ENCODE measurements at places on chromosomes 2 and 18.

DNA sequence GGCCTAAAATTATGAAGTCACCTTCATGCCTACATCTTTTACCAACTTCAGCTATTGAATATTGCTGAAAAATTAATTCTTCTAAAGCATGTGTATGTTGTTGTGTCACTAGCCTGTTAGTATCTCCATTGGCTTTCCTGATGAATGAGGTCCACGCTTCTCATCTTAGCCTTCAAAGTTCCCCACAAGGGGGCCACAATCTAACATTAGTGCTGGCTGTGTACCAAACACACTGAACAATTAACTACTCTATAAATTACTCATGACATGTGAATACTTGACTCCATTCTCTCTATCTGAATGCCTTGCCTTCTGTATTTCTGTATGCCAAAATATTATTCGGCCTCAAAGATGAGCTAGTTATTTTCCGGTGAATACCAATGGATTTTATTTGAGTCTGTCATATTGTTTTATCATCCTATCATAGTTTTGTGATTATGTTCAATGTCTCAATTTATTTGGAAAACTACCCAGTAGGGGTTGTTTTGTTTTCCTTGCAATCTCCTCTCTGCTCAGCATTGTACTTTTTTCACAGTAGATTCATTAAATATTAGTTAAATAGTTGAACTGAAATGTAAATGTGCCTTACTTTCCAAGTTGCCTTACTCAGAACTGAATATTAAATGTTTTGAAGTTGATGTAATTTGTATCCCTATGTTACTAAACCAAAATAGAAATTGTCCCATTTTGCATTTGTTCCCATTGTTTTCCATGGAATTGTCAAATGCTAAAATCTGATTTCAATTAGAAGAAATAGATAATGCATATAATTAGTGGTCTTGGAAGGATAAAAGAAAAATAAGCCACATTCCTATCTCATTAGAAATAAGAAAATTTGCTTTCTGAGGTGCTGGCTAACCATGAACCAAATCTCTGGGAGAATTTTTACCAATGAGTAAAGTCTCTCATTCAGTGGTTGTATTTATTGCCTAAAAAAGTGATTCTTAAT is 208.4 kb upstream of the COL3A1 start:
- peak; percentile 25 for DNase-seq

DNA sequence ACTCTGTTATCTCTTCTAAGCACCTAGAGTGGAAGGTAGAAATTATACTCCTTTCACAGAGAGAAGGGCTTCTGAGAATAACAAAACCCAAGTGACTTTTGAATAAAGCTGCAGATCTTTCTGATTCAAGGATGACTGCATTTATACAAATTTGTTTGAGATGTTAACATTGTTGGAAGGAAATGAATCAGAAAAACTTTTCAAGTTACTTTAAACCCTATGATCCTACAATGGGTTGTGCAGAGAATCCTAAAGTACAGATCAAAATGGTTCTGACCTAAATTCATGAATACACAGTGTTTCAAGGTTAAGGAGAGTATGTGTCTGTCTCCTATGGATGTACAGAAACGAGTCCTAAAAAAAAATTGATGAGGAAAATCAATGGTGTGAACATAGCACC is 1.8 kb downstream of the RFTN2 start:
- DNase-seq = no peak

DNA sequence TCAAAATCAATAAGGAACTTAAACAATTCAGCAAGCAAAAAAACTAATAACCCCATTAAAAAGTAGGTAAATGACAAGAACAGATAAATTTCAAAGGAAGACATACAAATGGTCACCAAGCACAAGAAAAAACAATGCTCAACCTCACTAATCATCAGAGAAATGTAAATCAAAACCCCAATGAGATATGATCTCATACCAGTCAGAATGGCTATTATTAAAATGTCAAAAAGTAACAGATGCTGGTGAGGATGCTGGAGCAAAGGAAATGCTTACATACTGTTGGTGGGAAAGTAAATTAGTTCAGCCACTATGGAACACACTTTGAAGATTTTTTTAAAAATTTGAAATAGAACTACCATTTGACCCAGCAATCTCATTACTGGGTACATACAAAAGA is 538.0 kb downstream of the TMX3 start:
- DNase-seq = no peak

DNA sequence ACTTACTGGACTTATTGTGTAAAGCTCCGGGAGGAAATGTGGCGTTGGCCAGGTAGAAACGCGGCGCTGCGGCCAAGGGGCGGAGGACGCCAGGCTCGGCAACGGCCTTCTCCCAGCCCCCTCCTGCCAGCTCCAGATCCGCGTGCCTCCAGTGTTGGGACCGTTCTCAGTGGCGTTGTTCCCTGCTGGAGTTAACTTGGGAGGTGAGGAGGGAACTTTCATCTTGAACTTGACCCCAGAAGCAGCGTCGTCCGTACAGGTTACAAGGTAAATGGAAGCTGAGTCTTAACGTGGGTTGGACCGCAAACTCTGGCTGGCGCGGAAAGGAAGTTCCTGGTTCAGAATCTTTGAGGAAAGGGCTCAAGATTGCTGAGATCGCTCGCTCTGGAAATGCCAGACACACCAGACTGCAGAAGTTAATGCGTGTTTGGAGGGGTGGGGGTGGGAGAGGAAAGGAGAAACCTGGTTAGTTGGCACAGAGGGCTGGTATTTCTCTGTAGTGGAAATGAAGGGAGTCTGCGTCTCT is 1.3 kb downstream of the TANC1 start:
- no peak for DNase-seq

DNA sequence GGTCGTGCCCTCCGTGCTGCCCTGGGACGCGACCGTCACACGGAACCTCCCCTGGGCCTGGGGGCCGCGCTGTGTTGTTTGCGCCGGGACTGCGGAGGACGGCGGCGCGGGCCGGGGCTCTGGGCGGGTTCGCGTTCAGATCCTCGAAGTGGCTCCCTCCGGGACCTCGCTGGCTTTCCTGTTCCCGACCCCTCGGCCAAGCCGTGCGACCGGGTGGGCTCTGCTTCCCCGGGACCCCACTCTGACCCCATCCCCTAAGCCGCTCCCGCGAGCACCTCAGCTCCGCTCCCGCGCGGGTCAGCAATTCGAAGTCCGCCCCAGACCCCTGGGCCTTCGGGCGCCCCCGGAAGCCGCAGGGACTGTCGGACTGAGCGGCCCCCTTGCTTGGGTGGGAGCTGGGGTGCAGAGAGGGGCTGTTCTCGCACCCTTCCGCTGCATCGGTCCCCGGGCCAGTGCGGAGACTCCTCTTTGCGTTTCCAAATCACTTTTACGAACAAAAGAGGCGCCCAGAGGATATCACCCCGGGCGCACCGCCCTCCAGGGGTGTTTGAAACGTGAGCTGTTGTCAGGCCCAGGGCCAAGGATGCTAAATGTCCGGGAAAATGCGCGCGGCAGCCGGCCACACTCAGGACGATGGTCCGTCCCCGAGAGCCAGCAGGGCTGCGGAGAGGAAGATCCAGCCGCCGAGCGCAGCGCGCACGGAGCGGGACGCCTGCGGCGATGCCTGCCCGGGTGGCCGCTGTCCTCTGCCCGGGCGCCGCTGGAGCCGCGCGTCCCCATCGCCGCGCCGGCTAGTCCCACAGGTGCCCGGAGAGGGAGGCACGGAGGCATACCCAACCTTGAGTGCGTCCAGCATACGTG is 73.5 kb downstream of the ZCCHC2 start:
- DNase-seq = no peak

DNA sequence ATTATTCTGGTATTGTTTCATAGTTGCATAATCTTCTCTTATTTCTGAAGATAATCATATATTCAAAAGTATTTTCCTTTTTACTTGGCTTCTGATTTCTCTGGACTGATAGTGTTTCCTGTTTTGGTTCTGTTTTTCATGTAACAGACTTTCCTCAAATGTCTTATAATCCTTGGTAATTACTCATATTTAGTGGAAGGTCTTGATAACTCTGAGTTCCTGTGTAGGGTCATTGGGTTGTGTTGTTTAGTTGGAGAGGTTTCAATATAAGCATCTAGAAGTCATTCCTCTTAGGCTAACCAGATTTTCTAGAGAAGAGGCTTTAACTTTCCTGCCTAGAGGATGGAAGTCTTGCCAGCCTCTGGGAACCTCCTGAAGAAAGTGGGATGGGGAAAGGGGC is 23.8 kb downstream of the MFSD6 start:
- DNase-seq = no peak

DNA sequence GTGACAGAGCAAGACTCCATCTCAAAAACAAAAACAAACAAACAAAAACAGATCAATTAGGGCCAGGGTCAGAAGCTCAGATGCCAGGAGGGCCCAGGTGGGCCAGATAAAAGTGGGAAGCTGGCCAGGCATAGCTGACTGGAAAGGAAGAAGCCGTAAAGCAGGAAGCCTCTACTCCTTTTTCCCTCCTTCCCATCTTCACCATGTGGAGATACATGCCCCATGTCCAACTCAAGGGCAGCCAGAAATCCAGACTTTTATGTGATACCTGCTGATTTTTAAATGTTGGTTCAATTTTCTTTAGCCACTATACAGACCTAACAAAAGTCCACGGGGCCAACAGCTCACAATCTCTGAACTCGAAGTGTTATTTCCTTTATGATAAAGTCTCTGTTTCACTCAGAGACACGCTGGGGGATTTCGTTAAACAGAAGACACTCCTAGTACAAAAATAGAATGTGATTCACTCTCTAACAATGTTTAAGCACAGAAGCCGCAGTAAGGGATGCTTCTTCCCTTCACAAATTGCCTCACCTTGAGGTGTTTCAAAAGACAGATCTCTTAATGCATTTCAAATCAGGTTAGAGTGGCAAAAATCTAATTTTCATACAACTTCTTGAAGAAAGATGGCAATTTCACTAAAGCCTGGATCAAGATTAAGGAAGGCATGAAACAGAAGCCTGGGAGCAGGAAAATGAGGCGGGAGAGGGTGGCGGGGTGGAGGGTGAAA is 14.0 kb downstream of the TMEM247 start:
- peak; percentile 45 for DNase-seq

DNA sequence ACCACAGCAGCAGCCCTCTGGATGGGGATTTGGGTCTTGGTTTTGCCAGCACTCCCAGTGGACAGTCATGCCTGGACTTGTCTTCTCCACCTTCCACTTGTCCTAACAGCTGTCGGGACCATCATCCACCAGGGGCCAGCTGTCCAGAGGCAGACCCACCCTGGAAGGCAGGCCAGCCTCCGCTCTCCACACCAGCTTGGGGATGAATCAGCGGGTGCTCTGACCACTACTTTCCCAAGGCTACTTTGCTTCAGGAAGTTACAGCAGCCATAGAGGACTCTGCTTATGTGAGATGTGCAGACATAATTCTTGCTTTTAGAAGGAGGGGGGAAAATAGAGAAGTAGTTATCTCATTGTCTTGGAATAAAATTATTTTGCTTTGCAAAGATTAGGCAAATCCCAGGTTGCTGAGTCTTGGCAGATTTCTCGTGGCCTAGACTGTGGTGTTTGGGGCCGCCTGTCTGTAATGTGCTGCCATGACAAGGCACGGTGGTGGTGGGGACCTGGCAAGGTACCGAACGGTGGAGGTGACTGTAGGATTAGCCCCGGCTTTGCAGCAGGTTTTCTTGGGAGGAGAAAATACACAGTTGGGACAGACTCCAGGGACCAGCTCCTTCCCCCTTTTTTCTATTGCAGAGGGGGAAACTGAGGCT is 148.7 kb downstream of the AGAP1 start:
- DNase-seq = no peak

- no peak for DNase-seq
Measured at GRCh38 chr2:100832885-100833284, 12.9 kb downstream of the NPAS2 start.

Measured in activated CD4-positive, alpha-beta T cell treated with anti-CD3 and anti-CD28 coated beads, Interleukin-10, Interleukin-2, amounts not matched to agents 100 ng/mL and 50 ng/mL, durations not matched to agents 16 hours and 8 hours (primary cell).